RWPE1 (cell line): ENCODE measurements at places on chromosomes 4 and X.

DNA sequence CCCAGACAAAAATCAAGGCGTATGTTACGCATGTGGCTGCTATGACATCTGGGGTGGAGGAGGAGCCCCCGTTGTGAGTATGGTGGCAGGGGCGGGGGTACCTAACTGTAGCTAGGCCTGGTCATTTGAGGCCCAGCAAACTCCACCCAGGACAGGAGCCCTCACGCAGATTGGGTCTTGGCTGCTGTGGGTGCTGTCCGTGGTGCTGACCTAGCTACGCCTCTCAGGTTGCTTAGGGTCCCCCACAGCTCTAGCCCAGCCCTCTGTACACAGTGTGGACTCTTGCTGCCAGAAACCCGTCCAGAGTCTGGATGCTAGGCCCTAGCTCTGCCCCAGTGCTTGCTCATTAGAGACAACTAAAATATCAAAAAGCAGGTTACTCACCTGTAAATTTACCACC is 146.7 kb upstream of the PSAPL1 start:
- peak; percentile 17 for DNase-seq

- DNase-seq = no peak
Observed at GRCh38 chrX:133188631-133189030, 29.5 kb downstream of the TFDP3 start.

DNA sequence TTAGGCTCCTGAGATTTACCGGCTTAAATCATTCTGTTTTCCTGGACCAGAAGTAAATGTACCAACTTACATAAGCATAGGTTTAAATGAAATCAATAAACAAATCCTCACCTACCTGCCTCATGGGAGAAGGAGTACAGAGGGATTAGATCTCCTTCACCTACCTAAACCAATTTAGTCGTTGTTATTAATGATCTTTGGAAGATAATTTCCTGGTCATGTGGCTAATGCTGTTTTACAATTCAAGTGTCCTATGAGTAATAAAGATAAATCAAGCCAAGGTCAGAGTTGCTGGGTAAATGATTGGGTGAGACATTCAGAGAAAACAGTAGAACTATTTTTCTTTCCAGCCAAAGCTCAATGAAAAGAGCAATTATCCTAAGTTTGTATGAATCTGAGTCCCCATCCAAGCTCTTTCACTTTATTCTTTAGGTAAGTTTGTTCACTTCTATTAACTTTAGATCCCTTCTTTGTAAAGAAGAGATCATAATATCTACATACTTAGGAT is 423.0 kb upstream of the FAM241A start:
- DNase-seq = no peak

- peak; percentile 55 for DNase-seq
Observed at GRCh38 chrX:129540068-129540653, at the start of gene OCRL. Gene OCRL (plus strand): TSS chrX:129540259. CDS start chrX:129540440, 181 bp downstream.

DNA sequence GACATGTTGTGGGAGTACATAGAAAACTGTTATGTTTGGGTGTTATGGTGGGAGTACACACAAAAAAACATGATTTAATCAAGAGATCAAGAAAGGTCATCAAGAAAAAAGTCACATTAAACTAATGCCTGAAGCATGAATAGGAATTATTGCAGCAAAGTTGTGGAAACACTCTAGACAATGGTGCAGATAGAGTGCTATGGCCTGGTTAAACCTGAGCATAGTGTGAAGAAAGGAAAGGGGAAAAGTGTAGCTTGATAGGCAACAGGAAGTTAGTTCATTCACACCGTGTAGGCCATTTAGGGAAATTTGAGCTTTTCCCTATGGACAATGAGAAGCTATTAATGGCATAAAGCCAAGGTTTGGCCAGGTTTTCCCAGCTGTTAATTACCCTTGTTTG is 162.1 kb upstream of the EMCN start:
- no peak for DNase-seq

DNA sequence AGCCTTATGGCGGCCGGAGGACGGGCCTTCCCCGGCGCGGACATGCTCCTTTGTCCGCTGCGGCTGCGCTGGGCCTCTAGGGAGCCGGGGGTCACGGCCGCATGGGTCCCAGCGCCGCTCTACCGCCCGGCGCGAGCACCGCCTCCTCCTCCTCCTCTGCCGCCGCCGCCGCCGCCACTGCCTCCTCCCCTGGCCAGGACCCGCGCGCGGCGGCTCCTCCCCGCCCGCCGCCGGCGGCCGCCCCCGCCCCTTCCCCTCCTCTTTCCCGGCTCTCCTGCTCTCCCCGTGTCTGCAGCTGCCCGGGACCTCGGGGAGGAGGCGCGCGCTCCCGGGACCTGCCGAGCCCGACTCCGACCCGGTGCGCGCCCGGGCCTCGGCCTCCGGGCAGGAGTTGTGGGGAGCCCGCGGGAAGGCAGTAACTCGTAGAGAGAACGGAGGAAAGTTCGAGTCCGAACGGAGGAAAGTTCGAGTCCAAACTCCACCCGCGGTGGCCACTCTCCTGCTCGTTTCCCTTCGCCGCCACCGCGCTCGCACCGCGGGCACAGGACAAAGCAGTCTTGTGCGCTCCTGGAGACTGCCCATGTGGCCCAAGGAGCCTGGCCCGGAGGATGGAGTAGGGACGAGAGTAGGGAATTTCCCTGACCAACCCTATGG is at the start of gene ADGRA3:
ADGRA3 (minus strand) TSS at position 179 of the 654 bp plus-strand sequence. CDS start 282 bp downstream, outside the sequence.
- peak; percentile 68 for DNase-seq

- DNase-seq = no peak
Observed at GRCh38 chr4:73066928-73067327, 2.6 kb downstream of the COX18 start.

- no peak for DNase-seq
Observed at GRCh38 chr4:37388681-37389365, 144.3 kb downstream of the NWD2 start.

DNA sequence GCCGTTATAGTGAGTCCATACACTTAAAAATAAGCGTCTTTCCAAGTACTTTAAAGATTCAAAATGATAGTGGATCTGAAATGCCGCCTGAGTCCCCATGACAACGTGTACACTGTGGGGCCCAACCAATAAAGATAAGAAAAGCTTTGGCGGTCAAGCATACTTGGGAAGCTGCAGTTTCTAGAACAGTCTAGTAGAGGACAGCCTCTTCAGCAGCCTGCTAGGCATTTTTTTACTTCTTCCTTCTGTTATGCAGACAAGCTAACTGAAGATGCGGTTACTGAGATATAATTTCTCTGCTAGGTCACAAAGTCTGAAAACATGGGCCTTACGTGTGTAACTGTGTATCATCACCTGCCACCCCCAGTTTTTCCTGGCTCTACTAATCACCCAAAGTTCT is 402 bp upstream of the UPRT start:
- no peak for DNase-seq

- DNase-seq = no peak
Observed at GRCh38 chrX:3504916-3505315, 158.5 kb upstream of the MXRA5 start.

DNA sequence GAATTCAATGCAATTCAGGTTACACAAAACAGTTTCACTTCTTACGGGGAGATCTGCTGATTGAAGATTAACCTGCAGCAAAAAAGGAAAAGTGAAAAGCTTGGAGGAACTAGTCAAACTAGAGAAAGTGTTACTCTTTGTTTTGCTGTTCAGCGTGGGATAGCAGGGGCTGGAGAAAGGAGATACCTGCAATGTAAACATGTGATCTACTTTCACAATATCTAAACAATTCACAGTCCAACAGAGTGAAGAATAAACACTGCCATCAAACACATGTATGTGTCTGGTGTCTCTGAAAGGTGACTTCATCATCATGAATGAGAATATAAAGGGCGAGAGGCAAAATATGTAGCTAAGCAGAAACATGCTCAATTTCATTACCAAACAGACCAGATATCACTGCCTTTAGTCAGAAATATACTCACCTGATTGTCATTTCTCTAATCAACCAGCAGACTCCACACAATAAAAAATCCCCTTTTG is 26.4 kb downstream of the NIPAL1 start:
- no peak for DNase-seq

GRCh38 chr4:37685161-37685822 is 884 bp downstream of the RELL1 start:
- DNase-seq = no peak

- no peak for DNase-seq
Observed at GRCh38 chrX:14672611-14673172, 143.4 kb downstream of the GLRA2 start.

GRCh38 chr4:180900781-180901180 is 1342.4 kb upstream of the TENM3 start:
- no peak for DNase-seq

GRCh38 chr4:111952688-111953087 is 192.6 kb upstream of the FAM241A start:
- DNase-seq = no peak

DNA sequence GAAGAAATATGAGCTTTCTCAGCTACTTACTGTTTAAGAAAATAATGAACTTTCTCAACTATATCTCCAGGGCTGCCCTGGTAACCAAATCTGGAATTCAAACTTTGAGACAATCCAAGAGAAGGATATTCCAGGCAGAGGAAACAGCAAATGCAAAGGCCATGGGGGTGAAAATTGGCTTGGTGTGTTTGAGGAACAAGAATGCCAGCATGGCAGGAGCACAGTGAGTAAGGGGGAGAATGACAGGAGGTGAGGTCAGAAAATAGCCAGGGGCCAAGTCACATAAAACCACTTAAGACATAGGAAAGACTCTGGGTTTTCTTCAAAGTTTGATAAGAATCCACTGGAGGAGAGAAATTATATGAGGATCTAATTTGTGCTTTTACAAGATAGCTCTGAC is 27.2 kb upstream of the BTC start:
- no peak for DNase-seq

DNA sequence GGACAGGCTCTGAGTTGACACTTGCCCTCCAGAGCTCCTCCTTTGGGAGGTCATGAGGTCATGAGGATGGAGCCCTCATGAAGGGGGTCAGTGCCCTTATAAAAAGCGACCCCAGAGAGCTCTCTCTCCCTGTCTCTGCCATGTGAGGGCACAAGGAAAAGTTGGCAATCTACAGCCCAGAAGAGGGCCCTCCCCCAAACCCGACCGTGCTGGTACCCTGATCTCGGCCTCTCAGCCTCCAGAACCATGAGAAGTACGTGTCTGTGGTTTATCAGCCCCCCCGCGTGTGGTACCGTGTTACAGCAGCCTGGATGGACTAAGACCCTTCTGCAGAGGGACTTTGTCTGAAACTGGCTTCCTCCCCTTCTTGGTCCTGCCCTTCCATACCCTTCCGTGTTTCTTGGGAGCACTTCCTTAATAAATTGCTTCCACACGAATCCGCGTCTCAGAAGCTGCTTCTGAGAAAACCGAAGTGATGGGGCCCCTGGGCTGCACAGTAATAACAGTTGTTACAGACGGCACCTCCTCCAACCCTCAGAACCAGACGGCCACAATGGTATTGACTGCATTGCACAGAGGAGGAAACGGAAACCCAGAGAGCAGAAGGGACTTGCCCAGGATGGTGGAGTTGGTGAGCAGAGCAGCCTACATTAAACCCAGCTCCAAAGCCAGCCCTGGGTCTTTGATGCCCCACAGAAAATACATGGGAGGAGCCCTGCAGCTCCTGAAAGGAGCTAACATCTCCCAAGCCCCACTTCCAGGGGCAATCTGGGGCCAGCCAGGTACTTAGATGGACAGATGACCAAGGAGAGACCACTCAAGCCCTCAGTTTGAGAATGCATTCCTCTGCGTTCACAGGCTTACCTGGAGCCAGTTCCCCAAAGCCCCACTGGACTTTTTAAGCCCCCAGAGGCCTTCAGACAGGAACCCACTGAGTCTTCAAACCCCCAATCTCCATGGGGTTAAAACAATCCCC is 242.7 kb downstream of the BCOR start:
- DNase-seq = no peak

GRCh38 chrX:49901048-49901447 is 21.3 kb upstream of the CLCN5 start:
- DNase-seq = no peak

- no peak for DNase-seq
Observed at GRCh38 chrX:40864972-40865371, 129.6 kb upstream of the MED14 start.

GRCh38 chrX:126265116-126265515 is 99.0 kb upstream of the DCAF12L2 start:
- no peak for DNase-seq

DNA sequence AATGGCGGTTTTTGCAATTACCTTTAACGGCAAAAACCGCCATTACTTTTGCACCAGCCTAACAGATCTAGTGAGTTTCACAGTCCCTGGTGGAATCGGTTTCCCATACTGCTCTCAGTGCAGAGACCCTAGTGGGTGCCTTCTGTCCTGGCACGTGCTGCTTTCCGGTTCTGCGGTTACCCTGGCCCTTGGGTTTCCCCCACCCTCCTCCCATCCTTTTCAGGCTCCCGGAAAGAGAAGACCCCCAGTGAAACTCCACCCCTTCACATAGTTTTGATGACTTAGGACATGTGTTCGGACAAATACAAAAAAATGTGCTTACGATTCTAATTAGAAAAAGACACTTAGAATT is 36.9 kb downstream of the NLGN3 start:
- DNase-seq = no peak

DNA sequence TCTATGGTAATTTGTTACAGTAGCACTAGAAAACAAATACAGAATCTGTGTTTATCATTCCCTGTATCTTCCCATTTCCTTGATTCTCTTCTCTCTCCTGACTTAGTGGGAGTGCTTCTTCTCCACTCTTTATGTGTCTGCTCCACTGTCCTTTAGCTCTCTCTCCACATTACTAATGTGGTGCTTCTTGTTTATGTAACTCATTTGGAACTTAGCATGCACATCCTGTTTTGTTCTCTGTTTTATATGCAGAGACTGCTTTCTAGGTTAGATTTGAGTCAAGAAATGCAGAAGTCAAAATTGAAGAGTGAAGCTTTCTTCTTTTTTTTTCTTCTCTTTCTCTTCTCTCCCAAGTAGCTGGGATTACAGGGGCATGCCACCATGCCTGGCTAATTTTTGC is 25.9 kb downstream of the ADH1A start:
- no peak for DNase-seq

GRCh38 chr4:183772361-183772760 is 113.3 kb downstream of the TRAPPC11 start:
- no peak for DNase-seq

DNA sequence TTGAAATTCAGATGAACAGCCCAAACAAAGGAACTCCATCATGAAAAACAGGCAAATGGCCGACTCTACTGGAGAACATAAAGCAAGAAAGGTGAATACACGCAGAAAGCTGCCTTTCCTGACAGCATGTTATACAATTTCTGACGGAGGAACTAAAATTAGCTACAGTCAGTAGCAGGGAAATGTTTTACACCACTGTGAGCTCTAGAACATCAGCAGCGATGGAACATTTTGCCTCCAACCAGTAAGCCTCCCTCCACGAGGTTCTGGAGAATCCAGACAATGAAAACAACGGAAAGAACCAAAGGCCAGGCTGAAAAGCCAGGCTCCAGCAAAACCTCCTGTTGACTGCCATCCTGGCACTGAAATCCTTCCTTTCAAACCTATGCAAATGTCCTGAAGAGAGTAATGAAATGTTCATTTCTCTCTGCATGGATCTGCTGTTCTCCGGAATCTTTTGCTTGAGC is 78.9 kb downstream of the IRF2 start:
- no peak for DNase-seq
